ENCODE measurements at places on chromosomes 12 and 14.

- DNase-seq = no peak
Measured at GRCh38 chr14:74257941-74258763, 18.9 kb downstream of the VSX2 start.

GRCh38 chr12:121170611-121171260, 38.1 kb downstream of the P2RX7 start:
- DNase-seq = no peak

DNA sequence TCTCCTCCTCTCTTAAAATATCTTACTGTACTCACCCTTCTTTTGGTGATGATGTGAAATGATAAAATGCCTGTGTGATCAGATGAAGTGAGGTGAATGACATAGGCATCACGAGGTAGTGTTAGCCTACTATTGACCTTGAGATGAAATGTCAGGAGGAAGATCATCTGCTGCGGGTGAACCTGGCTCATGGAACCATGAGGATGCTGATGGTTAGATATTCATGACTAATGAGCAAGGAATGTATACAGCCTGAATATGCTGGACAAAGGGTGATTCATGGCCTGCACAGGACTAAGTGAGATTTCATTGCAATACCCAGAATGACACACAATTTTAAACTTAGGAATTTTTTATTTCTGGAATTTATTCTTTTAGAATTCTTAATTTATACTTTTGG, 89.6 kb downstream of the DAAM1 start:
- peak; percentile 88 for DNase-seq

DNA sequence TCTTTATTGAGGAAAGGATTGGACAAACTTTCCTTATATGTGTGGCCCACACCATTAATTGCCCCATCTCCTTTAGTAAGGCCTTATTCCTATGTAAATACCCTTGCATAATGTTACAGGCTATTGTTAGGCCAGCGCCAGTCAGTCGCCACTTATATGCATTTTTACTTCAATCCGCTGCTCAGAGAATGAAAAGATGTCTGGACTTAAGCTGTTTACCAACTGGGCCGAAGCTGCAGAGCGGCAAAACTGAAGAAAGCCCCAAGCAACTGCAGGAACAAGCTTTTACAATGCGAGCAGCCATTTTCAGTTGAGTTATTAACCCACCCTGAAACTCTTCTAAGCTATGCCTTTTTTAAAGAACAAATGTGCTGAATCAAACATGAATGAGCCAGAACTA, 92.1 kb upstream of the OTX2 start:
- DNase-seq = no peak

DNA sequence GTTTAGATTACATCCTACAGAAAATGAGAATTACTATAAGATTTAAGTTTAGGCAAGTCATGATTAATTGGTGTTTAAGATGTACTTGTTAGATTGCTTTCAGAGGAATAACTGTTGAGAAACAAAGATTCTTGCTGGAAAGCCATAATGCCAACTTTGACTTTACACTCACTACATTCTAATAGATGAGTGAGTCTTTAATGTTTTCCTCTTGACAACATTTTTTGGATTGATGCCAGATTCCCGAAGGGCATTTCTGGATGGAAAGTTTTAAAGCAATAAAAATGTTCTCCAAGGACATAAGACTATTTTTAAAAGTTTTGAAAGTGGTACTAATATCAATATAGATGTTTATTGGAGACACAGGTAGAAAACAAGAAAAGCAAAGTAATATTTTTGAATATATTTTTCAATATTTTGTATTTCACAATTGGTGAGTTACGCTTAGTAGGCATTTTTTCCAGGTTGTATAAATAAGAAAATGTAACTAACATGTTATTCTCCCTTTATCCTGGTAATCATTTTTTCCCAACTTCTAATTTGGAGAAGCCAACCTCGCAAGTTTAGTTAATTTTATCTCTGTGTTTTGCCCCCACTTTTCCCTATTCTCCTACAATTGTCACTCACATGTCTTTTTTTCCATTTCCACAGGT, 307.3 kb downstream of the CEP128 start:
- DNase-seq = no peak

- peak; percentile 53 for DNase-seq
Measured at GRCh38 chr12:53048033-53048779, 1.7 kb upstream of the TNS2 start.

DNA sequence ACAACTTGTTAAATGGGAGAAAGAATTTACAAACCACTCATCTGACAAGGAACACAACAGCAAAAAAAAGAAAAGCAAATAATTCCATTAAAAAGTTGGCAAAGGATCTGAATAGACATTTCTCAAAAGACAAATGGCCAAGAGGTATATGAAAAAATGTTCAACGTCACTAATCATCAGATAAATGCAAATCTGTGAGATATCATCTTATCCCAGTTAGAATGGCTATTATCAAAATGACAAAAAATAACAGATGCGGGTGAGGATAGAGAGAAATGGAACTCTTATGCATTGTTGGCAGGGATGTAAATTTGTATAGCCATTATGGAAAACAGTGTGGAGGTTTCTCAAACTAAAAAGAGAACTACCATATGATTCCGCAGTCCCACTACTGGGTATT, 29.9 kb downstream of the CYP46A1 start:
- no peak for DNase-seq

DNA sequence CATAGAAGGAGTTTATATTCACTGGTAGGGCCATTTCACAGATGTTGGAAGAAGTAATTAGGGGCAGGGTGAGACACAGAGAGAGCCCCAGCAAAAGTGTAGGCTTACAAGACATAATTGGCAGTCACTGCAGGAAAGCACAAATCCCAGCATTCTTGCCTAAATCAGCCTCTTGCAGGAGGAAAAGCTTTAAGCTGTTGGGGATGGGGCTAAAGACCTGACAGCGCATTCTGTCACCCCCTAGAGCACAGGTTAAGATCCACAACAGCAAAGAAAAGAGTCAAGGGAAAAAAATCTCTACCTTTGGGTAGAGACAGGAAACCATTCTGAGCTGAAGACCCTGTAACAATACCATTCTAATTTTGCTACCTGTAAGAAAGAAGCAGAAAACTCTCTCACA, 409.0 kb downstream of the DAD1 start:
- DNase-seq = no peak

DNA sequence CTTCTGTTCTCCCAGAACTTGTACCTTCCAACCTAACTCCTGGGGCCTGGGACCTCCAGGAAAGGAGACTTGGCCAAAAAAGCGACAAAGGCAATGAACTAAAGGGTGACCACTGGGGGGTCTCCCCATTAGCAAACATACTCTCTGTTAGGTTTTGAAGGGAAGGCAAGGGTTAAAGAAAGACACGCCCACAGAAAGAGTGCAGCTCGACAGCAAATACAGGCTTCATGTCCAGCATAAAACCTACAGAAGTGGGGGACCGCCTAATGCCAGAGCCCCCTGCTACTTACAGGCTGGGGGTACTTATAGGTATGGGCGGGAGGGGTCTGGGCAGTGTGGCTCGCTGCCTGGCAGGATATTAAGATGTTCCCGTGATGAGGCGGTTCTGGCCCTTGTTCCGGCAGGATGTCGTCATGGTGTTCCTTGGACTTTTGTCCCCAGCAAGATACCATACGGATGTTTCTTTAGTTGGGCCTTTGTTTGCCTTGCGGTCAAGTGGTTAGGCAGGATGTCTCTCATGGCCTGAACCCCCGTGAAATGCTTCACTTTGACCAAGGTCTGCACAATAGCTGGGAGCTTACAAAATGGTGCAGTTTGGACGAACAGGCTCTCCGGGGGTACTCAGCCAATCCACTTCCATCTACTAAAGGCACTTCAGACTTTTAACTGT, 53.4 kb downstream of the PRMT8 start:
- no peak for DNase-seq

DNA sequence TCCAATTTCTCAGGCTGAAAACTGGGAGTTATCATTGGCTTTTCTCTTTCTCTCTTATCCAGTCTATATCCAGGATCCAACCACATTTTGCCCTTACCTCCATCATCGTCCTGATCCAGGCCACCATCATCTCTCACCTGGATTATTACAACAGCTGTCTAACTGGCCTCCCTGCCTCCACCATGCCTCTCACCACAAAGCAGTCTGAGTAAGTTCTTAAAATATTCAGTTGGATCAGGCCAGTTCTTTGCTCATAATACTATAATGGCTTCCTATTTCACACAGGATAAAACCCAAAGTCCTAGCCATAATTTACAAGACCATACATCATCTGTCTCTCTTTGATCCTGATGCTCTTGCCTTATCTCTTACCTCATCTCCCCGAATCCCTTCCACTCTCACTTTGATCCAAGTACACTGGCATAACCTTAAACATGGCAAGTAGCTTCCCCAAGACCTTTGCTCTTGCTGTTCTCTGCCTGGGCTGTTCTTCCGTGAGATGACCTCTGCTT, 133.4 kb upstream of the RAP1B start:
- no peak for DNase-seq

DNA sequence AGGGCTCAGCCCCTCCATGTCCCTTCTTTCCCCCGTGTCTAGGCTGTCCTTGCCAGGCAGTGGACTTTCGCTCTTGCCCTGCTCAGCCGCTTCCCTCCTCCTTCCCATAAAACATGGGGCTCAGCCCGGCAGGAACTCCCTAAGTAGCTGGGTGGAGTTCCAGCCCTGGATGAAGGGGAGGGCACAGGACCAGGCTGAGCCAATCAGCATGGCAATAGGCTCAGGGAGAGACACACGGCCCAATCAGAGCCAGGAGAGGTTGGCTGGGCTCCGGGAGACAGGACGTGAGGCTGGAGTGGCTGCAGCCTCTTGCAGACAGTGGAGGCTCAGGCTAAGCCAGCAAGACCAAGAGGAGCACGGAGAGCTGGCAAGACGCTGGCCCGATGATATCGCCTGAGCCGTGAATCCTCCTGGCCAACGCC, 54.3 kb downstream of the GALNT9 start:
- DNase-seq = peak; percentile 64

DNA sequence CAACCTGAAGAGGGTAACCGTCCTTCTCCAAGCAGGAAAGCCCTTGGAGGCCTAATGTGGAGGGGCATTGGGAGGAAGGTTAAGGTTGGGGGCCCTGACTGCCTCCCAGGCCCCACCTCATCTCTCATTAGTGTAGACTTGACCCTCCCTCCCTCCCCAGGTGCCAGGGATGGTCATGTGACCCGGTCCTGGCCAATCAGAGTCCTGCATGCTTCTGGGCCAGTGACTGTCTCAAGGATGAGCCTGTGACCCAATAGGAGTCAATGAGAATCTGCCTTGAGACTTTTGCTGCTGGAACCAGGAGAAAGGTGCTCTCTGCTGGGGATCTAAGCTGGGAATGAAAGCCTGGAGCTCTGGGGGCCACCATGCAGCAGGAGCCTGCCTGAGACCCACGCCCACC, 70.8 kb downstream of the NCOR2 start:
- DNase-seq = peak; percentile 21

GRCh38 chr12:119373001-119373400, 38.5 kb downstream of the CCDC60 start:
- no peak for DNase-seq

DNA sequence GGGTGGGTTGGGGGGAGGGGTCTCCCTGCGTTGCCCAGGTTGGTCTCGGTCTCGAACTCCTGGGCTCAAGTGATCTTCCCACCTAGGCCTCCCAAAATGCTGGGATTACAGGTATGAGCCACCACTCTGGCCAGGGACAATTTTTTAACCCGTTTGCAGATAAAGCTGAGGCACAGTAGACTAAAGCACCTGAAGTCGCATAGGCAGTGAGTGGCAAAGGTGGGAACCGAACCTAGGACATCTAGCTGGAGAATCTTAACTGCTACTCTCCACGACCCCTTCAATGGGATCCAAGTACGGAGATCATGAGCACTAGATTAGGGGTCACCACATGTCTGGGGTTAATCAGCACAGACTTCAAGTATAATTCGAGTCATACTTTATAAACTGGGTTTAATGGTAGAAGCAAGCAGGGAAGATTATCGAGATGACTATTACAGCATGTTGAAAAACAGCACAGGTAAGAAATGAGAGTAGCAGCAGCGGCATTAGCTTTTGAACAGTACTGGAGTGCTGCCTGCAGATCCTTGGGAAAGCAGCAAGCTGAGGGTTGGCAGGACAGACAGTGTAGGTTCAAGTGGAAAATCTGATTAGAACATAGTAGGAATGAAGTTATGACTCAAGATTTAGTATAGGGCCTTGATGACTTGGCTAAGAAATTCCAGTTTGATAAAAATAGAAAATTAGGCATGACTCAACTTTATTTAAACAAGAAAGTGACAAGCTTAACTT, 23.9 kb downstream of the NID2 start:
- DNase-seq = no peak

DNA sequence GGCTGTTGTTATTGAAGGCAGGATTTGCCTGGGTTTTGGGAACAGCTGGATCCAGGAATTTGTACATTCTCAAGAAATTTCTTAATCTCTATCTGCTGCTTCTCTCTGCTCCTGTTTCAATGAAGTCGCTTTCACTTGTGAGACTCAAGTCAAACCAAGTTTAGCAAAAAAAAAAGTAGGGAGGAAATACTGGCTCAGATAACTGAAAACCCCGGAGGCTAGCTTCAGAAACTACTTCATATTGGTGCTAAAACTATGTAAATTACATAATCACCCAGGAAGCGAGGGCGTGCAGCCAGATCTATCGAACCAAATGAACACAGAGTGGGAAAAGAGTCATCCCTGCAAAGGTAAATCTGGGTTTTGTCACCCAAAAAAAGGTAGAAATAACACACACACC, 68.3 kb upstream of the FICD start:
- DNase-seq = no peak

- DNase-seq = no peak
Measured at GRCh38 chr12:106736051-106736957, 38.2 kb upstream of the RIC8B start.

GRCh38 chr14:23899788-23900187, 53.8 kb upstream of the DHRS4 start:
- no peak for DNase-seq

DNA sequence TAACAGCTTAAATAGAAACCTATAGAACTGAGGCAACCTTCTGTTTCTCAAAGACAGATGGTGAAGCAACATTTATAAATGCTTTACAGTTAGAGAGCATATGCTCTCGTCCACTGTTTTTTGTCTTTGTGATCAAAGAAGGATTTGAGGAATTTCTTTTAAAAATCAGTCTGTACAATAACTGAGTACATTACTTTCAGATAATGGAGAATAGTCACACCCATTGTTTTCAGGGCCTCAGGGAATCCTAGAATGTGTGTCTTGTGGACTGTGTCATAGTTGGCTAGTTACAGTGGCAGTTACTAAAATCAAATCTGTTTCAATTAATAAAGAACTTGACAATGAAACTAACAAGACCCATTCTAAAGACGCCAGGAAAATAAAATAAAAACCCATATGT, 107.9 kb downstream of the PRKCH start:
- no peak for DNase-seq
